ENCODE measurements at places on chromosomes 7 and 10.

DNA sequence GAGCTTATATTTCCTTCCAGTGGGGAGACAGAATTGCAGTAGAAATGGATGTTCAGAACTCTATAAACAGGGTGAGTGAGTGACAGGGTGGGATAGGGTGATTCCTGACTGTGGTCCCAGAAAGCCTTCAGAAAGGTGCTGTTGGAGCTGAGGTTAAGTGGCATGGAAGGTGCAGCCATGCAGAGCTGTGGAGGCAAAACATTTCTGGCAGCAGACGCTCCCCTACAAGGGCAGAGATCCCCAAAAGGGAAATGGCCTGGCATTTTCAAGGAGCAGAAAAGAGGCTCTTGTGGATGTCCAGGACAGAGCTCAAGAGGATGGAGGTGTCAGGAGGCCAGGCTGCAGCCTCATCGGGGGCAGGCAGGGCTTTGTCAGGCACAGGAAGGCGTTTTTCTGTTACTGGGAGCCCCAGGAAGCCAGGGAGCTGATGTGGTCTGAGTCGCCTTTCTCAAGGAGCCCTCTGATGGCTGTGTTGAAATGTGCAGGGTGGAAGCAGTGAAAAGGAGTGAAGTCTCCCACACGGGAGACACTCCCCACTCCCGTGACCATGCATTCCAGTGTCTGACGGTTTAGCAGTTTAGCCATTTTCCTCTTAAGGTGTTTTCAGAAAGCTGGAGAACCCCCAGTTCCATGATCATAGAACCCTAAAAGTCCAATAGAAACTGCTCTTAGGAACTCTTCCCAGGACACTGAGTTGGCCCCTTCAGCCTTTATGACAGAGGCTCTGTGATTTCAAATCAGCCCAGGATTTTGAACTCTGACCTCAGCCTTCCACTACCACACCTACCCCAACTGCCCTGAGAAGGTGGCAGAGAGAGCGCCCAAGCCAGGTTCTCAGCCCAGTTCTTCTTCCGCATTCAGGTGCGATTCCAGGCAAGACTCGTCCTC lies 96.2 kb downstream of the C10orf105 start:
- DNase-seq = peak; percentile 57

DNA sequence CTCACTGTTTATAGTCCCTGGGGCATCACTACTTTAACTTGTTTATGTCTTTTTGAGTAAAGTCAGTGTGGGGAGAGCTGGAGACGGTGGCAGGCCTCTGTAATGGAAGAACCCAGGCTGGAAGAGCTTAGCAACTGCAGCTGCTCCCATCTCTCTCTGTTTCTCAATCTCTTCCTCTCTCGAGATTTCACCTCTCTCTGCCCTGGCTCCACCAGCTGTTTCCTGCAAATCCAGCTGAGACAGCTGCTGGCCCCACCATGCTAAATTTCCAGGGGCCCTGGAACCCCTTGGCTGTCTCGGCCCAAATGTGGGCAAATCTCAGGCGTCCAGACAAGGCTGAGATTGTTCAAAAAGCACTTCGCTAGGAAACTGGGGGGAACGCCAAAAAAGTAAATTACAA lies 25.8 kb upstream of the SLF2 start:
- no peak for DNase-seq

GRCh38 chr7:150431839-150432658 lies 18.4 kb upstream of the GIMAP8 start:
- DNase-seq = no peak

DNA sequence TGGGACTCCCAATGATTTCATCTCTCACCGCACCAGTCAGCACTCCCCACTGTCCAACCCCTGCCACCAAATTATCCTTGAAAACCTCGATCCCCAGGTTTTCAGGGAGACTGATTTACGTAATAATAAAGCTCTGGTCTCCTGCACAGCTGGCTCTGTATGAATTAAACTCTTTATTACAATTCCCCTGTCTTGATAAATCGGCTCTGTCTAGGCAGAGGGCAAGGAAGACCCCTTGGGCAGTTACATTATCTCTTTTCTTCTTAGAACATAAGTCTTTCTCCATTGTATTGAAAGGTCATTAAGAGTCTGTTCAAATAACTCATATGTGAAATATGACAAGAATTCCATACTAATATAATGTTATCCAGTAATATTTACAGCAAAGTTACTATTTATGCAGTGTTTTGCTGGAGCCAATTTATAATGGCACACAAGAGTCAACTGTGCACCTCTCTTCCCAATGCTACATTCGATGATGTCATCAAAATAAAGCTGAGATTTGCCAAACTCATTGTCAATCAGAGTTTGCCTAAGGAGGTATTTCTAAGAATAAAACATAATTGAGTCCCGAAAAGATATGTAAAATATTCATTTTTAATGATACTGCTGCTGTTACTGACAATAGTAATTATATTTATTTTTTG lies 1297.2 kb upstream of the LRRTM3 start:
- DNase-seq = no peak

DNA sequence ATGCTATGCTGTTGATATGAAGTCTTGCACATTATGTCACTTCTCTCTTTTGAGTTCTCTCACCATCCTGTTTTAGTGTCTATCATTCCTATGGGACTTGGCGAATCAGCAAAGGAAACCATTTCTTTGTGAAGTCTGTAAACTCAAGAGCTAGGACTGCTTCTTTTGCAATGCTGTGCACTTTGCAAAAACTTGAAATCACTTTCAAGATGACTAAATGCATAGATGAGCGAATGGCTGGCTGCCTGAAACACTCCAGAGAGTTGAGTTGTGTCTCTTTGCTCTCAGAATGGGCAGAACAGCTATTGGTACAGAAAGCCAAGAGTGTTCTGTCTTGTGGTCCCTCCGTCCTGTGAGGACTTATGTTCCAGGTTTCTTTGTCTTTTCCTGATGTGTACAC lies 18.3 kb upstream of the ELMO1 start:
- DNase-seq = no peak

DNA sequence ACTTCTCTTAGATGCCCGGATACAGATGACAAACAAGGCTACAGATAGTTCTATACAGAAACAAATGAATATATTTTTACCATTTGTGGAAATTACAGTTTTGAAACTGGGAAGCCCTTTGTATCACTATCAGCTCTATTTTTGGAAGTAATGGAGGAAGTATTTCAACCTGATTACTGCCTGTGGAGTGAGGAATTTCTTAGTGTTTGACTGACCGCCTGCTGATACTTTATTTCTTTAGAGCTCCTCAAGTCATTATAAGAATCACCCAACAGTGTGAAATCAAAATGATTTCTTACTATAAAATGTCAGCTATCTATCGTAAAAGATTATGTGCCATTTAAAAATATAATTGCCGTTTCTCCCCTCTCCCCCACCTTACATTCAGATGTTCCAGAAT lies 290.9 kb downstream of the SDK1 start:
- DNase-seq = no peak

DNA sequence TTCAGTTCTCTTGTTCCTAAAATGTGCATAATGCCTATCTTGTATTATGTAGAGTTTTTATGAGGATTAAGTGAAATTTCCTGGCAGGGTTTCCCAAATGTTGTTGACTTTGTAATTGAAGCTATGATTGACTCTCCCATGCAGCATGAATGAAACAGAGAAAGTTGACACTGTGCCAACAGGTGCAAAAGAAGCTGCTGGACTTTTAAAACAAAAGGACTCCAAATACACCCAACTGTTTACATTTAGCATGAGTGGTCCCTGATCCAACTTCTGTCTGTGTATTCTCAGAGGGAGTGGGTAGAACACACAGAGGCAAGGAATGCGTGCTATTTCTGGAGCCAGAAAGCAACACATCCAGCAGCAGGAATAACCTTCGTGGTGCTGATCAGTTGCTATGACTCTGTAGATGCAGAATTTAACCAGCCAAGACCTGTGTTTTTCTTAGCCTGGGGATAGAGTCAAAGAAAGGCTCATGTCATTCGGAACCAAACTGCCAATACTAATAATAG lies 14.4 kb upstream of the RBM20 start:
- no peak for DNase-seq

Data from Jurkat, Clone E6-1 (cell line).